Left colon (tissue), 2 donors: ENCODE measurements at places on chromosomes 7 and 10. TPM values are rescaled to one million over a fixed set of nuclear protein-coding genes. Genes with fewer than 3 reads are reported as not detected.

GRCh38 chr7:88289564-88290025, 17.1 kb downstream of the STEAP4 start:
- no peak for DNase-seq

- DNase-seq = peak; percentile 33
Observed at GRCh38 chr10:133616371-133617130, 10.0 kb downstream of the FRG2B start.

DNA sequence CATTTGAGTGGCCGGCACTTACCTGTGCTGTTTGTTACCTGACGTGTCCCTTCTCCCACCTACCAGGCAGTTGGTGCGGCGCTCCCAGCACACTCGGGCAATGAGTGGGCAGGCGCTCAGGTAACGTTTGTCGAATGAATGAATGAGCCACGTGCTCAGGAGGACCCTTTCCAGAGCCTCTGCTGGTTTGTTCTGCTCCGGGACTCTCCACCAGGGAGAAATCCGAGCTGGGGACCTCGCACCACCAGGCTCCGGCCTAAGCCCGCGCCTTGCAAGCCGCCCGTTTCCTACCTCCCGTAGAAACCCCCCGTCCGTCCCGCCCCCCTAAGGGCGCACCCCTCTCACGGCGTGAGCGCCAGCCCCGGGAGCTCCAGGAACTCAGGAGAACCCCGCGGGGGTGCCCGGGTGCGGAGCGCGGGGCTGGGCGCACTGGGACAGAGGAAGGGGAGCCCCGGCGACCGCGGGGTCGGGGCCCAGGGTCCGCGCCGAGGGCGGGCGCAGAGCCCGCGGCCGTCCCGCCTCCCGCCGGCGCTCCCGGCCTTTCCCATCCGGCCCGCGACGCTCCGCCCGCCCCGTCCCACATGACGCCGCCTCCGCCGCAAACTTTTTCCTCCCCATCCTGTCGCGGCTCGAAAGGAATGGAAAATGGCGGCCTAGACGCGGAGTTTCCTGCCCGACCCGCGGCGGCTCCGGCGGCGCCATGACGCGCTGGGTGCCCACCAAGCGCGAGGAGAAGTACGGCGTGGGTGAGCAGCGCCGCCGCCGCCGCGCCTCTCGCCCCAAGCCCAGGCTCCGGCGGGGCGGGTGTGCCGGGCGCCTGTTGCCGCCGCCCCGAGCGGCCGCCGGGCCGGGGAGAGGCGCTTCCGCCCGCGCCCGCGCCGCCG, at the start of gene DOCK1:
TSS of gene DOCK1 (plus strand) at position 611 of the 884 bp plus-strand sequence. CDS start at position 701, 90 bp downstream.
- peak; percentile 67 for DNase-seq

DNA sequence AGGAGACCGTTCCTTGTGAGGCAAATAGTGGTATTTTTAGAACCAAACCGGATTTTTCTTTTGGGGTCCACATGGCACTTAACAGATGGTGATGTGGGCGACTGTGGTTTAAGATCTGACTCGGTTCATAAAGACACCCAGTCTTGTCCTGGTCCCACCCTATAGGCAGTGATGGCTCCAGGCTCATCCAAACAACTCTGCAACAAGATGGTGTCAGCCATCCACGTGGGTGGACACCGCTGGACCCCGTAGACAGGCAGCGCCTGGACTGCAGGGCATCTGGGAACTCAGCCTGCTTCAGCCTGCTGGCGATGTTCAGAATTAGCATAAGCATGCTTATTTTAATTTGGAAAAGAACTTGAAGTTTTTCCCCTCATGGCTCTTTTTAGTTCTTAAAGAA, 258.4 kb upstream of the FZD1 start:
- no peak for DNase-seq

- no peak for DNase-seq
Observed at GRCh38 chr7:158282461-158283001, 305.1 kb downstream of the PTPRN2 start.

DNA sequence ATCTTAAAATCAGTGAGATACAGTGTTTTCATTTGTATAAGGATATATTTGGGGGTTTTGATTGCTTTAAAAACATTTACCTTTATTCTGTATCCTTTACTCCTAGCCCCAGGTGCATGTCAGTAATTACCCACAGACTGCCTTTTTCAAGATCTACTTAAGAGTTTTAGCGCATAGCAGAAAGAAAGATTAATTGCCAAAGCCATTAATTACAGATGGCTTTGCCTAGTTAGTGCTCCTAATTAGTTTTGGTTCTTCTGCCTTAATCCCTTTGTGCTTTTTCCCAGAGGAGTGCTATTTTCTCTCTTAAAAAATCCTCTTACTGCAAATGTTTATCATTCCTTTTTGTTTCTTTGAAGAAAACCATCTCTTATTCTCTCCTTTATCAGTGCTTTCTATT, 122.8 kb downstream of the MAPK8 start:
- no peak for DNase-seq

GRCh38 chr7:20798081-20798693, 11.5 kb upstream of the SP8 start:
- DNase-seq = peak; percentile 66

GRCh38 chr10:102727037-102727818, 12.8 kb downstream of the SFXN2 start:
- no peak for DNase-seq

DNA sequence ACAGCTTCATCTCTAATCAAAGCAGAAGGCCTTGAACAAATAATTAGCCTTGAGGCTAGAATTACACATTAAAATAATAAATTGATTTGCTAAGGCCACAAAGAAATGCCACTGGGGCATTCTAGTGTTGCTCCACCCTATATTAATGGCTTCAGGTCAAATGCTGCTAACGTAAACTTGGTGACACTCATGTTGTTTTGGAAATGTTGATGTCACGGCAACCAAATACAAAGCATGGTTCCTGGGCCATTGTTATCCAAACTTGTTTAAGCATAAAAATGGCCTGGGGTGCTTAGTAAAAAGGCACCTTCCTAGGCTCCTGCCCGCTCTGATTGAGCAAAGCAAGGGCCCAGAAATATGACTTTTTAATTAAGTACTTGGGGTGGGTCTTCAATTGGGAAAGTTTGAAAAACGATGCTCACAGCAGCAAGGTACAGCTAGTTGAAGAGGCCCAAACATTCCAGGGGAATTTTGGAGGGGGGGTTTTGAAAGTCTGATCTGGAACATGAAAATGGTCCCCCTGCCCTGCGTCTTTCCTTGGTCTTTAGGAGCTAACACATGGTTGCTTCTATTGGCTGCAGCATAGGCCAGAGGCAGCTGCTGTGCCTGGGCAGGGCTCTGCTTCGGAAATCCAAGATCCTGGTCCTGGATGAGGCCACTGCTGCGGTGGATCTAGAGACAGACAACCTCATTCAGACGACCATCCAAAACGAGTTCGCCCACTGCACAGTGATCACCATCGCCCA, 67.8 kb downstream of the ABCC2 start:
- DNase-seq = no peak

The FAM131B gene
- total RNA-seq = 0.27 TPM

The ITPRID1 gene
- 2.6 TPM for total RNA-seq

The AKR1C8 gene
- total RNA-seq = not detected
